Stimulated activated CD4-positive, alpha-beta T cell treated with anti-CD3 and anti-CD28 coated beads, Interleukin-1b, Interleukin-23, amount 100 ng/mL, for 1 hour (primary cell): ENCODE measurements at places on chromosomes 4 and X.

- no peak for DNase-seq
Measured at GRCh38 chr4:82213485-82214417, 160.0 kb downstream of the HNRNPD start.

GRCh38 chr4:158159718-158160094, 13.1 kb downstream of the GASK1B start:
- no peak for DNase-seq

GRCh38 chrX:10750581-10750980, 130.2 kb upstream of the MID1 start:
- no peak for DNase-seq

GRCh38 chr4:83083925-83084475, 30.5 kb downstream of the PLAC8 start:
- DNase-seq: no peak

DNA sequence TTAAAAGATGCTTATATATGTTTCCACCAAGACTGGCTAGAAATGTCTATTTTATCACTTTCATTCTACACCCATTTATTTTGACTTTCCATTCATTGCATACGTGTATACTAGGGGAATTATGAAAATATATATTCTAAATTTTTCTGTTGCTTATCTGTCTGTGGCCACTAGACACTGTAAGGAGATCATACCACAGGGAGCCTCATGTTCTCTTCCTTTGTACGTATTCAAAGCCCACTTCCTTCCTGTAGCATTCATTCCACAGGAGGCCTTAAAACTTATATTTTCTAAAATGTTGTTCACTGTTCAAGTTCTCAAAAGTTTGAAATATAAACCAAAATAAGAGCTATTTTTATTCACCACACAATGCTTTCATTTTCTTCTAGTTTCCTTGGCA, 1848.9 kb upstream of the TENM3 start:
- DNase-seq: no peak

GRCh38 chrX:19709812-19710518, 177.4 kb downstream of the SH3KBP1 start:
- no peak for DNase-seq

DNA sequence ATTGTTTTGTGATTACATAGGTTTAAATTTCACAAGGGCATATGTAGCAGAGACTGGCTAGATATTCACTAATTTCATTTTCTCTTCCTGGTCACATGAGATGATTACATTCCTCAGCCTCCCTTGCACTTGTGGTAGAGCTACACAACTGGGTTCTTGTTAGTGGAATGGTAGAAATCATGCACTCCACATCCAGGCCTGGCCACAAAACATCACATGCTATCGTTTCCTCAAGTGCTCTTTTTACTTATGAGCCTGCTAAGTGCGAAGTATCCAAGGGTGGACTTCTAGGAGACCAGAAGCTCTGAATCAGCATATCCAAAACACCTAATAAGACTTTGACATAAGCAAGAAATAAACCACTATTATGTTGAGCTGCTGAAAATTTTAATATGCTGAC, 26.4 kb upstream of the HPGDS start:
- no peak for DNase-seq

DNA sequence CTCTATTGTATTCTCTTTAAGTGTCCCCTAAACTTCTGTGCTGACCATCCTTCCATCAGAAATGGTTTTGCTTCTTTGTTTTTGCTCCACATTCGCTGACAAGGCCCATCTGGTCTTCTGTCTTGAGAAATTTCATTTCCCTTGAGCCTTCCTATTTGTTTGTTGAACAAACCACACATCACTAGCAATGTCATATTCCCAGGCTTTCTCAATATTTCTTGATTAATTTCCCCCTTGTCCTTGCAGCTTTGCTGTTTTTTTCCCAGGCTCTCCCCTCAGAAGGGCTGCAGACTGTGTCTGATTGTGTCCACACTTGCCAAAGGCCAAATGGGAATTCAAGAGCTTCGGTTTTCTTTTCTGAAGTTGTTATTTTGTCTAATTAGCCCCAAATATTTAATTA, 158.9 kb downstream of the MID1IP1 start:
- DNase-seq: no peak

DNA sequence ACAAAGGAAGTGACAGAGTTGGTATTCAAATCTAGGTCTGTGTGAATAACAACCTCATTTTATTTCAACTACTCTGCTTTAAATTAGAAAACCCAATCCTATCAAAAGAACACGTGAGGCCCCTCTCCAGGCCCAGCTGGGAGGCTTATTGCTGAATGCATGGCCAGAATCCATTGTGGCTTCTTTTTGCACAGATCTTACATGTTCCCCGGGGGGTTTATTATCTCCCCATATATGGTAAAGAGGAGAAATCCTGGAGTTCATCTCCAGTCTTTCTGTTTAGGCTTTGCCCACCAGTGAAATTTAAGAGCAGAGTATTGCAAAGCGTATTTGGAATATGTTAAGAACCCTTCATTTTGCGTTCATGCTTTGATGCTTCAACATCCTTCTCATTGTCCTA, 655.6 kb downstream of the IL1RAPL1 start:
- no peak for DNase-seq

DNA sequence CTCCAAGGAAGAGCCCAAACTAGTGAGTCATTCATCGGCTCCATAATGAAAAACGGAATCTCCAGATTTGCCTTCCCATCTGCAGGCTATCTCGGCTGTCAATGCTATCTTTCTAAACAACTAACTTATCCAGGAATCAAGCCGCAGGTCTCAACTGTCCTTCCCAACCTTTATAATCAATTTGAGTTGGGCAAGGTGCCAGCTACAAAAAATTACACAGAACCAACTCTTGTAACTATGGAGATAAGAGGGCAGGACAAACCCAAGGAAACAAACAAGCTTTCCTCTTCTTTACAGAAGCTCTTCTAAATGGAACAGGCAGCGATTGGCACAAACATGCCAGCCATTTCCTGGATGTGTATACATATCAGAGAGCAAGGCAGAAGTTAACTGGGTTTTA, 61.2 kb upstream of the RAI2 start:
- DNase-seq: no peak

DNA sequence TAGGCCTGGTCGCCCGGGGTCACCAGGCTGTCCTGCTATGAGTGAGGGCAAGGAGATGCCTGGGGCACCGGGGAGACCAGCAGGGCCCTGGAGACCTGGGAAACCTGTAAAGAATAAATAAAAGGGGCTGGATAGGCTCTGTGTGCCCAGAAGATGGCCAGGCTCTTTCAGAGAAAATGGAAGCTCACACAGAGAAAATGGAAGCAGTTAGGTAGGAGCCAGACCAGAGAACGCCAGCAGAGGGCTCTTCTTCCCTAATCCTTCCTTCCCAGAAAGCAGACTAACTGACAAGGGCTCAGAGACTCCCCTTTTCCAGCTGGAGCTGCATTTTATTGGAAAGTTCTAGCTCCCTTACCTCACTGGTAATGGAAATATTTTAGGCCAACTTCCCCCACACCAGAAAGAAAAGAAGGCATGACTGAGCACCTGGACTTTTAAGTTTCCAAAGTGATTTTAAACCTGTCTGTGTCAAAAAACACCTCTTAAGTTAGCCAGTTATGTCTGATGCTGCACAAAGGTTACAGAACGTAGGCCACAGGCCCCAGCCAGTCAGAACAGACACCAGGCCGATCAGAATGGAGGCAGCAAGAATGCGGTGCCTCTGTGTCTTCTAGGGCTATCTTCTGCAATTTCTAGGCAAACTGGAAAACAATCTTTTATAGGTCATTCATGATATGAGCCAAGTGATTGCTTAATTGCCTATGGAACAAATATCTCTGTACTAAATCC, 74.0 kb downstream of the ATG4A start:
- no peak for DNase-seq

GRCh38 chr4:114249561-114249960, 270.1 kb upstream of the ARSJ start:
- no peak for DNase-seq

DNA sequence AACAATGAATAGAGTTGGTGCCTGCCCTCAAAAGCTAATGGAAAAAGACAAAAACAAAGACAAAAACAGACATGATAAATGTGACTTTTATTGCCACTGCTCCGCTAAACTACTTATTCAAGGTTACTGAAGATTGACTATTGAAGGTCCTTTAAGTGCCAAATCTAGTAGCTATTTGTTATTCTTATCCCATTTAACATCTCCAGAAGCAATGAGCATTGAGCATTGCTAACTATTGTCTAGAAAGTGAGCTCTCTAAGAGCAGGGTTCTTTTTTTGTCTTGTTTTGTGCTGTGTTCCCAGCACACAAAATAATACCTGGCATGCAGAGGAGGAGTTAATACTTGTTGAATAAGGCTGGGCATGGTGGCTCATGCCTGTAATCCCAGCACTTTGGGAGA, 95.4 kb upstream of the SFRP2 start:
- DNase-seq: no peak

DNA sequence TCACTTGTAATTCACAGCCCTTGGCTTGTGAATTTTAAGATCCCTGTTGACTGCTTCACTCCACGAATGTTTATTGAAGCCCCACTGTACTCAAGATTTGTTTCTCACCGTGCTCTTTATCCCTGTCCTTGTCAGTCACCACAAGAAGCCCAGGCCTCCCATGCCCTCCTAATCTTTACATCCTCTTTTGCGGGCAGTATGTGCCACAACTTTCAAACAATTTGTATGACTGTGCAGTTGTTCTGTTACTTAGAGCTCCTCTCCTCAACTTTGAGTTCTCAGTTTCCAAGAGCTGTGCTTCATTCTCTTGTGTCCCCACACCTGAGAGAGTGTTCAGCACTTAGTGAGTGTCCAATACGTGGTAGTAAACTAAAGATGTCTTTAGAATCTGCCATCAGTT, 467.7 kb downstream of the NKX6-1 start:
- no peak for DNase-seq

GRCh38 chr4:185096032-185096653, 46.9 kb upstream of the SLC25A4 start:
- no peak for DNase-seq

DNA sequence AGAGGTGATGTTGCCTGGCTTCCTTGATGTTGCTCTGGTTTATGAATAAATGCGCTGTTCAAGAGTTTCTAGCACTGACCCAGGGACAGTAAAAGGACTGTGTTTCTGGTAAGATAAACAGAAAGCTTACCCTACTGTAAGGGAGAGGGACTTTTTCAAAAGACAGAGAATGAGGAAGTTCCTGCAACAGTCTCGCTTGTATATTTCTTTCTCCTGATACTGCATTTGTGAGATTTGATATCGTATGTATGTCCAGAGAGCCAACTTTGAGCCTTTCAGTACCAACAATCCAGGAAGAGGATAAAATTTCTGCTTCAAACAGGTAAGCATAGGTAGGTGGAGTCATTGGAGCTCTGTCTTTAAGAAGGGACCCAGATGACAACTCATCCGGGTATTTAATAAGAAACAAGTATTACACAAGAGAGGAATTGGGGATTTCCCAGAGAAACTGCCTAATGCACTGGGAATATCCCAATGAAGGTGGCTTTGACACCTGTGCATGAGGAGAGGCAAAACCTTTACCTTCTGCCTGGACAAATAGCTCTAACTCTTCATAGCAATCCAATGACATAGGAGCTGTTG, 773 bp downstream of the DAPP1 start:
- no peak for DNase-seq

DNA sequence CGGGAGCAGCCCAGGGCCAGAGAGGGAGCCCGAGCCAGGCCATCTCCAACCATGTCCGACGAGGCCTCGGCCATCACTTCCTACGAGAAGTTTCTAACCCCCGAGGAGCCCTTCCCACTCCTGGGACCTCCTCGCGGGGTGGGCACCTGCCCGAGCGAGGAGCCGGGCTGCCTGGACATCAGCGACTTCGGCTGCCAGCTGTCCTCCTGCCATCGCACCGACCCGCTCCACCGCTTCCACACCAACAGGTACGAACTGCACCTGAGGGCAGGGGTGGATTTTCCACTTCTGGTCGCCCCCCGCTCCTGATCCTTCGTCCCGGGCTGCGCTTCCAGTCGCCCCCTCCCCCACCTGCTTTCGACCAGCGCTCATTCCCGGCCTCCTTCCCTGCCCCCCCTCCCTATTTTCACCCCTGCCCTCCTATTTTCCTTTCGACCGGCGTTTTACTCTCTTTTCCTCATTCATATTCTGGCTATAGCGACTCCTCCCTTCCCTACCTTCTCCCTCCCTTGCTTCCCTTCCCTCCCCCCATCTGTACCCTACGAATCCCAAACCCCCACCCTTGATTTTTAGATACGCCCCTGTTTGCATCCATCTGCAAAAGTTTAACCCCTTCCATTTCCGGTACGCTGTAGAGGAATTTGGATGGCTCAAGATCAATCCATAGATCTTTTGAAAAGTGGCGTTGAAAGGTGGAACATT, 633 bp downstream of the FAM199X start:
- DNase-seq: no peak

GRCh38 chrX:9765072-9765736, 443 bp downstream of the GPR143 start:
- DNase-seq: no peak

- no peak for DNase-seq
Measured at GRCh38 chr4:41296995-41297394, 40.3 kb downstream of the UCHL1 start.

DNA sequence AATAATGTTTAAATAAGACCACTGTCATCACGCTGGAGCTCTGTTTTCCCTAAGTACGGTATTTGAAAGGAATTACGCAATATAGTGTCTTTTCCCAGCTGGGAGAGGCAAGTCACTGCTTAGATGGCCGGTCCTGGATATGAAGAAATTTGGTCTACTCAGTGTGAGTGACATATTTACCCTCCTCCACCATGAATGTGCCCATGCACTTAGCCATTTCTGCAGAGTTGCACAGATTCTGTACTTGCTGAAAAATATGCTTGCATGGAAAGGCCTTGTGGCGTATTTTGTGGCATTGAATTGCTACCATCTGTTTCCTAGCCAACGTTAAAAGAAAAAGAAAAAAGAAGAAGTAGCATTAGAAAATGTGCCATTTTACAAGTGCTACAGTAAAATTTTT, 73.1 kb downstream of the ADGRL3 start:
- no peak for DNase-seq

DNA sequence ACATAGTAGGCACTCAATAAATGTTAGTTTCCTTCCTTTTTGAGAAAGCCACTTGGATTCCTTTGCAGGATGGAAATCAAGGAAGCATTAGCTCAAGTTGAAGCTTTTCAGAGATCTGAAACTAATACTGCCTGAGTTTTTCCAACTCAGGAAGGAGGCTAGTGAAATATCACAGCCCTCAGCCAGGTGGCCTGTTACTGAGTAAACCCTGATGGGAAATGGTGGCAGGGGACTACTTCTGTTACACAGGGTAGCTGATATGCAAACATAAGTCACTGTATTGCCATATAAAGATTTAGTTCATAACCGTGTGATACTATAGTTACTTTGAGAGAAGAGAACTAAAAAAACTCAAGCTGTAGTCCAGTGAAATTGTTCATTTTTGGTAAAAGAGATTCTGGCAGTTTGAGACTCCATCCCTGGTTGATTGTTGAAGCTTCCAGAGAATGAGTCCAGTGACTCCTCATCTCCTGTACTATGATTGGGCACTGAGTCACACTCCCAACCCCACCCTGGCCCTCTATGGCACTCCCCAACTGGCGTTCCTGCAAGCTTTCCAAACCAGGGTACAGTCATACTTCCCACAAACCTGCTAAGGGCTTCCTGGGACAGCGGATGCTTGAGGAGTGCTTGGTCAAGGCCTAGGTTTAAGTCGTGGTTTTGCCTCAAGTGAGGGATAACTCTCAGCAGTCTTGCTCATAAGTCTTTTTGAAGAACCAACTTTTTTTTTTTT, 81.8 kb downstream of the MID1IP1 start:
- no peak for DNase-seq
